ENCODE measurements at places on chromosomes 4 and X.

- no peak for DNase-seq
These were observed 48.7 kb upstream of the CRMP1 start for GRCh38 chr4:5941601-5942000.

- no peak for DNase-seq
These were observed 6.7 kb upstream of the DCTD start for GRCh38 chr4:182923796-182924340.

DNA sequence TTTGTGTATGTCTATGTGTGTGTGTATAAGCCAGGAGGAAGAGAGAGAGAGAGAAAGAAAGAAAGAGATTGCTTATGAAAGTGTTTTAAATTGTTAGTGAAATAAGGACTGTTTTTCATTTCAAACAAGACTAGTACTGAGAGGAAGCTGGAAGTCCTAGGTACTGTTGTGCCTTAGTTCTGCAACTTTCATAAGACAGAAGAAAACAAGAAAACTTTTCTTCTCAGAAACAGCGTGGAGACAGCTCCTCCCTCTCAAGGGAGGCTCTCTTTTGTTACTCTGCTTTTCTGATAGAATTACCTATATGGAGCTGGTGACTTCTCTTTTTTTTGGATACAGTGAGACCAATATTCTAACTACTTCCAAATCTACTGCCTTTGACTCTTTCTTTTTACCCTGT lies 62.5 kb downstream of the BANK1 start:
- DNase-seq, result no peak

GRCh38 chr4:138178566-138178965 lies 63.6 kb downstream of the SLC7A11 start:
- DNase-seq, result no peak

DNA sequence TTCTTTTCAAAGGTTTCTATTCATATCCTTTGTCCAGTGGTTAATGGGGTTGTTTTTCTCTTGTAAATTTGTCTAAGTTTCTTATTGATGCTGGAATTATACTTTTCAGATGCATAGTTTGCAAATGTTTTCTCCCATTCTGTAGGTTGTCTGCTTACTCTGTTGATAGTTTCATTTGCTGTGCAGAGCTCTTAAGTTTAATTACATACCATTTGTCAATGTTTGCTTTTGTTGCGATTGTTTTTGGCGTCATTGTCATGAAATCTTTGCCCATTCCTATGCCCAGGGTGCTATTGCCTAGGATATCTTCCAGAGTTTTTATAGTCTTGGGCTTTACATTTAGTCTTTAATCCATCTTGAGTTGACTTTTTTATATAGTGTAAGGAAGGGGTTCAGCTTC lies 21.2 kb upstream of the UGT8 start:
- no peak for DNase-seq

- no peak for DNase-seq
These were observed 1.3 kb downstream of the TCEAL8 start for GRCh38 chrX:103253608-103254007.

- no peak for DNase-seq
These were observed 44.6 kb downstream of the C4orf33 start for GRCh38 chr4:129140521-129140920.

- DNase-seq, result no peak
These were observed 10.5 kb upstream of the THOC2 start for GRCh38 chrX:123743312-123743711.

GRCh38 chr4:102334624-102335023 lies 10.7 kb downstream of the SLC39A8 start:
- DNase-seq, result no peak

GRCh38 chr4:47954245-47954644 lies 39.9 kb upstream of the NFXL1 start:
- DNase-seq, result no peak

GRCh38 chr4:140903522-140904475 lies 147.6 kb upstream of the TBC1D9 start:
- no peak for DNase-seq

DNA sequence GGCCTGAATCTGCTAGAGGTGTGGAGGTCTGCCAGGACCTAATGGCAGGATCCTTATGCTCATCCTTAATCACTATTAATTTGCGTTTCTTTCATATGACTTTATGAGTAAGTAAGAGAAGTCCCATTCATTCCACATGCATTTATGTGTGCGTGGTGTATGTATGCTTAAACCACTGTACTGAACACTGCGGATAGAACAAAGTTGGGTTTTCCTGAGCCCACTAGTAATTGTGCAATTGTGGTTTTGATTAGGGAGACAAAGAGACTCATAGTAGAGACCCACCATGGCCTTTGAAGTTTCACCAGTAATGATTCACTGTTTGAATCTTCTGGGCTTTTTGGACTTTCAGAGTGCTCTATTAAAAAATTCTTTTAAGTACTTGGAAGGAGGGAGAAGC lies 498.5 kb upstream of the DIPK2B start:
- DNase-seq, result no peak

DNA sequence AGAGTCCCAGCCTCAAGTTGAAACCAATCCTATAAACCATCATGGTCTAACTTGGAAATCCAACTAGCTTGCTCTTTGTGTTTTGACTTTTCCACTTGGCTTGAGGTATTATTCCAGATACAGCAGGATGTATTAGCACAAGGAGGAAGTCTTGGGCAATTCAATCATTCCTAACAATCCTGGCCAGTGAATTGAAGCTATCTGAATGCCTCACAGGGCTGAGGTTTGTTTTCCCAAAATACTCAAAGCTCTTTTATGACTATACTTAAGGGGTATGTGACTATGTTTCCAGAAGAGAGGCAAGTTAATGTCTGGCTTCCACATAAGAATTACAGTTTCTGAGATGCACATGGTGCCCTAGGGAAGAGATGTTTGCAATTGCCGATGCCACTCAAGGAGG lies 66.8 kb upstream of the SH3RF1 start:
- no peak for DNase-seq

GRCh38 chr4:177322266-177322665 lies 12.6 kb downstream of the NEIL3 start:
- DNase-seq, result no peak

DNA sequence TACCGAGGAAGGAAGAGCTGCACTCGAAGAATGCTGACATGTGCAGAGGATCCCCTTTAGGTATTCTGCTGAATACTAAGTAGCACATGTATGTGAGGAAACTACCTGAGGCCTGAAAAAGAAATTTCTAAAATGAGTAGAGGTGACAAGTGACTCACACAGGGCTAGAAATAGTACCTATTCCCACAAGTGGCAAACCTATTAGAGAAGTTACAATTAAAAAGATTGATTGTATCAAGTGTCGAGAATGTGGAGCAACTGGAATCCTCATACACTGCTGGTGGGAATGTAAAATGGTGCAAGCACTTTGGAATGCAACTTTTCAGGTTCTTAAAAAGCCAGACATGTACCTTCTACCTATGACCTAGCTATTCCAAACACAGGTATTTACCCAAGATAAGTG lies 47.4 kb downstream of the CCSER1 start:
- no peak for DNase-seq

DNA sequence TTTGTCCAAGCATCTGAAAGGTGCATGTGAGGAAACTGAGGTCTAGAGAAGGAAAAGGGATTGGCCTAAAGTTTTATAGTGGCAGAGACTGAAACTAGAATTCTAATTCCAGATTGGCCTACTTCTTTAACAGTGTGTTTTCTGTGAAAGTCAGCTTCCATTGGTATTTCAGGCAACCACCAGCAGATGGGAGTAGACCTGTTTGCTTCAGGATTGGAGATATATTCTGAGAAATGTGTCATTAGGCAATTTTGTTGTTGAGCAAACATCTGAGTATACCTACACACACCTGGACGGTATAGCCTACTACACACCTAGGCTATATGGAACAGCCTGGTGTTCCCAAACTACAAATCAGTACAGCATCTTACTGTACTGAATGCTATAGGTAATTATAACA lies 207.3 kb upstream of the RADX start:
- DNase-seq, result no peak

GRCh38 chr4:150318971-150319370 lies 240.7 kb downstream of the DCLK2 start:
- DNase-seq, result no peak

- no peak for DNase-seq
These were observed 41.2 kb downstream of the ACOX3 start for GRCh38 chr4:8399298-8399697.

GRCh38 chr4:81984746-81985145 lies 389.0 kb downstream of the HNRNPD start:
- DNase-seq, result no peak

- no peak for DNase-seq
These were observed 62.3 kb downstream of the FAM193A start for GRCh38 chr4:2598511-2599303.

DNA sequence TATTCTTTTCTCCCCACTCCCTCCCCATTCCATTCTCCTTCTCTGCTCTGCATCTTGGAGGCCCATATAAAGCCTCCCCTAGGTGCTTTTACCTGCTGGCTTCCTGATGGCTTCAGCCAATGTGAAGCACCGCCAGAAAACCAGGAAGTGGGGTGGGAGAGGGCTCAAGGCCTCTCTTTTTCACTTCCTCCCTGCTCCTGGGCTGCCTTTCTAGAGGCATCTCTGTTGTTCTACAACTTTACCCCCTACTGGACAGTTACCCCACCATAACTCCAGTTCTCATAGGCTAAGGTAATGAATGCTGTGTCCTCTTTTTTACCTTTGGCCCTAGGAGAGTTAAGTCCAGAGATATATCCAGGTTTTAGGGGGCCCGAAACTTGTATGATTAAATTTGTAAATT lies 62.4 kb upstream of the PPARGC1A start:
- DNase-seq, result no peak

GRCh38 chr4:80361329-80361900 lies 25.9 kb downstream of the CFAP299 start:
- DNase-seq, result peak; percentile 39

DNA sequence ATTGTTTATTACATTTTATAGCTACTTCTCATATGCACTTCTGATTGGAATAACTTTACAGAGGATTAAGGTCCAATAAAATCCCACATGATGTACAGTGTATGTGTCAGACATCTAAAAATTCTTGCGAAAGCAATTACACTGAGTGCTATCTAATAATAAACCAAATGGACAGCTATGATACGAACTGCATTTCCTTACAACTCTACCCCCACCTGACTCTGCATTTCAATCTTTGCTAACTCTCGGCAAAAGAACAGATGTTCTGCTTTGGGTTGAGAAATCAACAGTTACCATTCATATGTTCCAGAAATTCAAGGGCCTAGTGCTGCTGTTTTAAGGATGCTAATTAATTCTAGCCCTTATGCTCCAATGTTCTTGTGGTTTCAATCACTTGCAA lies 287.9 kb upstream of the NOCT start:
- DNase-seq, result no peak

DNA sequence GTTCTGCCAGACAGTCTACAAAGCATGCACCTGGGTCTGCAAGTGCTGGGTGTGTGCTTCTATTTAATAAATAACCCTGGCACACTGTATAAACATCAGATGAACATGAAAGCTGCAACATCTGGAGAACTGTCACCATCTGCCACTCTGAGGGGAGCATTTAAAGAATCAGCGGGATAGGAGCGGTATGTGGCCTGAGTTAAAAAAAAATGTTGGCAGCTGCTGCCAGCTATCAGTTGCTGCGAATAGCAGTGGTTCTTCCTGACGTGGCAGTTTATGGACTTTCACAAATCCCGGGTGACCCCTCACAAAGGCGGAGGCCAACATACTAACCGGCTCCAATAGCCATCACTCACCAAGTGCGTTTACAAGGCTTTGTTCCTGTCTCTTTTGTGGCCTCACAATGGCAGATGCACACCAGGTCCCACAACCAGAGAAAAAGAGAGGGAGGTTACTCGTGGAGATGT lies 95.1 kb downstream of the RASL11B start:
- DNase-seq, result no peak

DNA sequence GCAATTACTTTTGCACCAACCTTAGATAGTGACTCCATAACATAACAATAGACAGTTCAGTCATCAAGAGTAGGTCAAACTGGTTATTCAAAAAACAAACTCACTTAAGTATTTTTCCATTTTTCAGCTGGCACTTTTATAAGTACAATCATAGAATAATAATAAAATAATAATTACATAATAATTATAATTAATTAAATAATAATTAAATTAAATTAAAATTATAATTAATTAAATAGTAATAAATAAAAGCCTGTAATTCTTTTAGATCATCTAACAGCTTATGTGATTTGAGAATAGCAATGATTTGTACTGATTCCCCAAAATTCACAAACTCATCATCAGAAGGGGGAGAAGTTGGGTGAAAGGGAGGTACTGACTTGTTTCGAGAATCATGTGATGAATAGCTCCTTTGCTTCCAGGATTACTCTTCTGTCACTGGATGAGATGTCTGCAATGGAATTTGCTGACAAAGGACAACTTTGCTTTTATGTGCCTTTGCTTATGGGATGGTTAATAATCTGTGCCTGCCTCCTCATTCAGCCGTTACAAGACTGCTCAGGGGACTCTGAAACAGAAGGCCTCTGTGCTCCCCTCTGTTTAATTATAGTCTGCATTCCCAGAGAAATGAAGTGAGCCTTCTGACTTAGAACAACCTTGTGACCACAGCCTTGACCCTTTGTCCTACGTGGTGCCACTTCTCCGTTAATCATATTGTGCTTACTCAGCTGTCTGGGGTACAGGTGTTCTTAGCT lies 104.8 kb upstream of the ENPEP start:
- DNase-seq, result peak; percentile 26

- DNase-seq, result no peak
These were observed 600 bp upstream of the BEX2 start for GRCh38 chrX:103311399-103311780.

DNA sequence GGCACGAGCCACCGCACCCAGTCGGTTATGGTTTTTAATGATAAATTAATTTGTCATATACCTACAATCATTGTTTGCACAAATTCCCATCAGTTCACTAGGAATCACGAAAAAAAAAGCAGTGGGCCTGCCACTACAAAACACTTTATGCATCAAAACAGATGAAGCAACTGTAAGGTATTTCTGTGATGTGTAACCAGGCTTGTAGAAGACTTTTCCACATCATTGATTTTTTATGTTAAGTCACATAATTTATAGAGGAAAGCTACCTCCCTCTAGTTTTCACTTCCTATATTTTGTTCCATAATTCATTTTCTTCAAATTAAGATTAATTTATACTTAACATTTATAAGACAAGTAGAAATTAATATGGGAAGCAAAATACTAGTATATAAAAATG lies 6.7 kb upstream of the FAM200B start:
- no peak for DNase-seq

DNA sequence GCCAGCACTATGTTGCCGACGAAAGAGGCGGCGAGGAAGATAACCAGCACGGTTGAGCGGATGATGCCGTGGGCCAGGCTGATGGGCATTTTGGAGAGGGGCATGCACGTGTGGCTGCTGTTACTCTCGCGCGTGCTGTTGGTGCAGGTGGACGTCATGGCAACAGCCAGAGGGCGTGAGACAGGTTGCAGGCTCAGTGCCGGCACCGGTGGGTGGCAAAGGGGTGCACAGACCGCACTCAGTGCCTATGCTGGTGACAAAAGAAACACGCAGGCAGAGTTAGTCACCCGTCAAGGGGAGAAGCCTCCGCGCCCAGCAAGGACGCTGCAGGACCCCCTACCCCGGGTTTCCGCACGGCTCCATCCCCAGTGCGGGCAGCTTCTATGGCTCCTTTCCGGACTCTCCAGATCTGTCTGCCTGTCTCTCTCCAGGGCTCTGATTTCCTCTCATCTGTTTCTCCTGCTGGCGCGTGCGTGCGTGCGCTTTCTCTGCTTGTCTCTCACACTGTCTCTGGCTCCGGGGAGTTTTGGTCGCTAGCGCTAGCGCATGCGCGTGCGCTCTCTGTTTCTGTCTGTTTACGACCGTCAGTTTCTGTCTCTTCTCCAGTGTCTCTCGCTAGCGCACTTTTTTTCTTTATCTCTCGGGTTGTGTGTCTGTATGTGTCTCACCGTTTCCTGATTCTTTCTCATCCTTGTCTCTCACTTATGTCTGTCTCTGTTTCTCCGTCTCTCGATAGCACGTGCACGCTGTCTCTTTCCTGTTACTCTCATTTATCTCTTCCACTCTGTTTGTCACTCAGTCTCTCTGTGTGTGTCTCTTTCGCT lies 2.1 kb downstream of the GPR101 start:
- DNase-seq, result peak; percentile 16

All from SK-N-MC (cell line).